ENCODE measurements at places on chromosomes 12 and 14. TPM values are rescaled to one million over a fixed set of nuclear protein-coding genes. Genes with fewer than 3 reads are reported as not detected.

DNA sequence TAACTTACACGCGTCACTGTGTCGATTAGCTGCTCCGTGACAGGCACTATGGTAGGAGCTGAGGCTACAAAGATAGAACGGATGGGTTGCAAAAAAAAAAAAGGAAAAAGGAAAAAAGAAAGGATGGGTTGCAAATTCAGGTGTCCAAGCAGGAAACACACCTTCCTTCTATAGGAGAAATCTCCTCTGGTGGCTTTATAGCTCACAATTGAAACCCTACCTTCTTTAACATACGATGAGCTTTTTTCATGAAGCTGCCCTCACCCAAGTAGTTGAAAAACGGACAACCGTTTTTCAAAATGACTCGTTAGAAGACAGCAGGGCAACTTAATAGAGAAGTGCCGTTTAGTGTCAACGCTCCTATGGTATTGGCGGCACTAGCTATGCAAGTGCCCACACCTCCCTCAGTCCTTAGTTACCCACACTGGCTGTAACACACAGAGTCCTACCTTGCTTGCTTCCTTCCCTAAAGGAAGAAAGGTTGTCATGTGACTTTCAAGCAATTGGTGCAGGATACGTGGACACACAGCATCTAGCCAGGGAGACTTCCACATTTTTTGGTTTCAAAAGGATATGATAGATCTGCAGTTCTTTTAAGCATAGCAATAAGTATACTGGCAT lies 682 bp upstream of the TRIP11 start:
- no peak for DNase-seq

- DNase-seq: no peak
These were observed 35.7 kb upstream of the MDM1 start for GRCh38 chr12:68367903-68368302.

DNA sequence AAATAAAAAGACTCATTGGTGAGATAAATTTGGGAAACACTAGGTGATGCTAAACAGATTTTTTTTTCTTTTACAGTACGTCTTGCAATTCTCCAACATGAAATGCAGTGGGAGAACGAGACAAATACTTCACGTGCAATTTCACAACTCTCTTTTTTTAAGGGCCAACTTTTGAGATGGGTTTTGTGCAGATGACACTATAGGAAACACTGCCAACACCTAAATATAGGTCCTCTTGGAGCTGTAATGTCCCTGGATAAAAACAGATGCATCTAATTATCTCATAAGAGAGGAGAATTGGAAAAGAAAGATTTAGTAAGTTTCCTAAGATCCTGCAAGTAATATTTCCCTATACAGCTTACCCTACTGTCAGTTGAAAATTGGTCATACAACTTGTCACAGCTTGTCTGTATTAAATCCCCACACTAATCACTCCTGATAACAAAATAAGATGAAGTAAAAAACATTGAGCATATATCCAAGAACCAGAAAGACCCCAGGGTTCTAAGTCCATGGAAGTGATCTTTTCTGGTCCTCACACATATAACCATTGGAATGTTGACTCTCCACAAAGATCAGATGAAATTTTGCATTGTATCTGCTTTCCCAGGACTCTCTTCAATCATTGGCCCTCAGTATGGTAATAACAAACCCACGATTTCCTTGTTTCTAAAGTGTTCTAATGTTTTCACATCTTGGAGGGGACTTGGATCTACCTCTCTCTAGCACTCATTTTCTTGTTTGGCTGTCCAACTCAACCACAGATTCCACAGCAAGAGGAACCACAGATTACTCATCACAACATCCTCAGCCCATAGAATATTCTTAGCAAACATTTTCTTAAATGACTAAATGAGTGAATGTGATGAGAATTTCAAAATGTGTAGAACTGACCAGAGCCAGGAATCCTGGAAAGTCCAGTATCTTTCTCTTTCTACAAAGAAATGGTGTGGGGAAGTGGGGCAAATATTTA lies 769.4 kb upstream of the USP15 start:
- DNase-seq: no peak

DNA sequence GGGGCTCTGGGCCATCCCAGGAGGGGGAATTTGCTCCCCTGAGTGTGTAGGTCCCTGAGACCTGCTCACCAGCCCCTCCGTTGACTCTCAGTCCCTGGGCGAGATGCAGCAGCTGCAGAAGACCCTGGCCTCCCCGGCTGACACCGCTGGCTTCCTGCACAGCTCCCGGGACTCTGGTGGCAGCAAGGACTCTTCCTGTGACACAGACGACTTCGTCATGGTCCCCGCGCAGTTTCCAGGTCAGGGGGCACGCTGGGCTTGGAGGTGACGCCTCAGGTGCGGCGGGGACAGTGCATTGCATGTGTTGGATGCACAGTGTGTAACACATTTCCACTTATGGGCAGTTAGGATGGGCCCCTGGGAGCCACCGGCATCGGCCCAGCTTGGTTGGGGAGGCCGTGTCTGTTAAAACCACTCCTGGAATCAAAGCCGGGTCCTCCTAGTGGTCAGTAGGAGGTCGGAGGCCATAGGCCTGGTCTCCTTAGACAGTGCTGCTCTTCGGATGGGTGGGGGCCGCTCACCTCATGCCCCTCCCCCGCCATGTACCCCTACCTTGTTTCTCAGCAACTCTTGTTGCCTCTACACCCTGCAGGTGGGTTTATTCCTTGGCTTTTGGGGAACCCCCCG lies 17.1 kb upstream of the PUS1 start:
- no peak for DNase-seq

DNA sequence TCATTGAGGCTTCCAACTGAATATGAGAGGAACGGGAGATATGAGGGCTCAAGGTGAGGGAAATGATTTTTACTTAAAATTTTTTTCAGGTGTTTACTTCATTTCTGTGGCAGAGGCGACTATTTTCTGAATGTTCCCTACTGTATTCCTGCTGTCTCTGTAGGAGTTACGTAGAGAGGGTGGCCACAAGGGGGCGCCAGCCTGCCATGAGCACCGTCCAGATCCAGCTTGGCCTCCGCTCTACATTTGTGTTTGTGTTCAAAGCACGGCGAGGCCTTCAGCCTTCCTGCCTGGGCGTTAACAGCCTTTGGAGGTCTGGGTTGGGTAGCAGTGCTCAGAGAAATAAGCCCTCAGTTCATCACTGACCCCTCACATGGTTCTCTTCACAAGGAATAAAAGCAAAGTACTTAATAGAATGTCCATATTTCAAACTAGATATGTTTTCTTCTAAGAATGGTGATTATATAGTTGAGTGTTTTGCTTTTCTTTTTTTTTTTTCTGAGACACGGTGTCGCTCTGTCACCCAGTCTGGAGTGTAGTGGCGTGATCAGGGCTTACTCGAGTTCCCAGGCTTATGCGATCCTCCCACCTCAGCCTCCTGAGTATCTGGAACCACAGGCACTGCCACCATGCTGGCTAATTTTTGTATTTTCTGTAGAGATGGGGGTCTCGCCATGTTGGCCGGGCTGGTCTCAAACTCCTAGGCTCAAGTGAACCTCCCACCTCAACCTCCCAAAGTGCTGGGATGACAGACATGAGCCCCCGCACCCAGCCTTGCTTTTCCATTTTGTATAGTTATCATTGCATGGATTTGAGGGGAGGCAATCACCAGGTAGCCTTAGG lies 22.3 kb downstream of the CKB start:
- DNase-seq: peak; percentile 54

GRCh38 chr12:83676781-83677295 lies 990.1 kb downstream of the TMTC2 start:
- DNase-seq: no peak

DNA sequence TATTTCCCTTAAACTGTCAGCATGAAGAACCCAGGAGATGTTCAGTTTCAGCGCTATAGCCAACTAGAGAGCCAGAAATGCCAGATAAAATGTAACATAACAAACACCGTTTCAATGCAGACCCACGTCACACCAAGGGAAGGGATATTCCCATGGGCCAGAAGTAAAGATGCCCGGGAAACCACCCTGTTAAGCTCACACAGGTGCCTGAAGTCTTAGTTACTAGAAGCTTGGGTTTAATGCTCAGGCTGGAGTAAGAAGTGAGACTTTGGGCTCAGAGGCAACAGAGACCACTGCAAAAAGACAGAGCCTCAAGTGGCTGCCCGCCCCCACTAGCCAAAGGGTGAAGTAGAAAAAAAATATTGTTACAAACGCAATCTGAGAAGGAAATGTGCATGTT lies 52.3 kb downstream of the SYNE3 start:
- DNase-seq: no peak

DNA sequence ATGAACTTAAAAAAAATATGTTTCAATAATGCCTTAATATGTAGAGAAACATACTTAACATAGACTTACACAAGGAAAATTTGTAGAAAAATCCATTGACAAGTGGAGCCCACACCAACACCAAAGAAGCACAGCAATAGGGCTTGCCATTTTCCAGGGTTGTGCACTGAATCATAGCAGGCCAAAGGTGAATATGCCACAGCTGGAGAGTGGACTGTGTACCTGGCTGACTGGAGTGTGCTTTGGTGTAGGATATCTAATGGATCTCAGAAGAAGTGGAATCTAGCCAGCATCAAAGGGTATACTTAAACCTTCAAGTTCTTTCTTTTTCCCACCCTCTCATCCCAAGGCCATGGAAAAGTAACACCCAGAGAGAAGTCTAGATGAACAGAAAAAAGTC lies 4.8 kb downstream of the RPL10L start:
- no peak for DNase-seq

GRCh38 chr14:90204516-90204915 lies 51.8 kb upstream of the PSMC1 start:
- no peak for DNase-seq

DNA sequence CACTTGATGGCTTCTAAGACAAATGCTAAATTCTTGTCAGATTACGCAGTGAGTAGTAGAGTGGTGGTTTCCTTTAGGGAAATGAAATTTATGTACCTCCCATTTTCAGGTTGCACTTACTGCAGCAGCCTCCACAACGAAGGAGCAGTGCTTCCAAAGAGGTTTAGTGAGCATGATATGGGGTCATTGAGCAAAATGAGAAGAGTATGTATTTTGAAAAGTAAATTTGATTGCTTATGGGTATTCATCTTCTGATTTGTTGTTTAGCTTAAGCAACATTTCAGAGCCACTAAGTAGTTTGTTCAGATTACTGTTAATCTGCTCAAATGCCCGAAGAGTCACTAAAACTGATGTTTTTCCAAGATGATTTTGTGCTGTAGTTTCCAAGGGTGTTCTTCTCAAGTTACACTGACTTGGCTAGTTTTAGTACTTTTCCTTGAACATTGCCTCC lies 493.6 kb downstream of the PCNX1 start:
- DNase-seq: peak; percentile 12

DNA sequence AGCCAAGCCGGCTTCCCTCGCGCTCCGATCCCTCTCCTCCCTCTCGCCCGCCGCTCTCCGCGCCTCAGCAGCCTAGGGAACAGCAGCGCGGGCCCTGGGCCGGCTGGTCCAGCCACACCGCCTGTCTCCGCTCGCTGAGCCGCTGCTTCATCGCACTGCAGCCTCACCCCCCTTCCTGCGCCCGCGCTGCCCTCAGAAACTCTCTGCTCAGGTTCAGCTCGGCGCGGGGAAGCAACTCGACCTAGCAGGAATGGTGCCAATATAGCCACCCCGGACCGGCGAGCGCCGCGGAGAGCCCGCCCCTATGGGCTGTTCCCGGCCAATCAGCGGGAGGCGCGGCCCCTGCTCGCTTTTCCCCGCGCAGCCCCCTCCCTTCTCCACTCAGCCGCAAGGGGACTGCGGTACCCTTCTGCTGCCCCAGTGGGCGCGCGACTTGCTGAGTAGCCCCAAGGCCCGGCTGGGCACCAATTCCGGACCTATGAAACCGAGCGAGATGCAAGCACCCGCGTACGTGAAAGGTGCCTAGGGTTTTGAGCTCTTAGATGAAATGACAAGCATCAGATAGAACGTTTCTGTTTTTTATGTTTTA lies at the start of gene ADAMTS20:
TSS of gene ADAMTS20 (minus strand) at position 233 of the 589 bp plus-strand sequence. CDS start 282 bp downstream, outside the sequence.
- DNase-seq: no peak

GRCh38 chr14:92641306-92641705 lies 107.1 kb downstream of the LGMN start:
- no peak for DNase-seq

- DNase-seq: no peak
These were observed 39.2 kb downstream of the CDK17 start for GRCh38 chr12:96361074-96361473.

GRCh38 chr12:29234552-29234951 lies 85.5 kb downstream of the FAR2 start:
- DNase-seq: no peak

DNA sequence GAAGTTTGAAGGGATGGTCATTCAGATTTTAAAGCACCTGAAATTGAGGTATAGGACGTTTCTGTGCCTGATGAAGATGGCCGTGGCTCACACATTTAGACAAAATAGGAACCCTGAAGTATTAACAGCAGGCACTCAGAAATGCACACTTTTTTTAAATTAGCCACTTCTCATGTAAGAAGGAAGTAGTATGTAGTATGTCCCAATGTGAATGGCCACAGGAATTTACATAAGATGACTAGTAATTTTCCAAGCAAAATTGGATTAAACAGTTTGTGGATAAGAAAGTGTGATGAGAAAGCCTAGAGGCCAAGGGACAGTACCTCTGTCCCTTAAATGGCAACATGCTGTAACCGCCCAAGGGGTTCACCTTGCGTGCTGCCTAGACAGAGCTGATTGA lies 1.8 kb upstream of the MIS18BP1 start:
- DNase-seq: no peak

DNA sequence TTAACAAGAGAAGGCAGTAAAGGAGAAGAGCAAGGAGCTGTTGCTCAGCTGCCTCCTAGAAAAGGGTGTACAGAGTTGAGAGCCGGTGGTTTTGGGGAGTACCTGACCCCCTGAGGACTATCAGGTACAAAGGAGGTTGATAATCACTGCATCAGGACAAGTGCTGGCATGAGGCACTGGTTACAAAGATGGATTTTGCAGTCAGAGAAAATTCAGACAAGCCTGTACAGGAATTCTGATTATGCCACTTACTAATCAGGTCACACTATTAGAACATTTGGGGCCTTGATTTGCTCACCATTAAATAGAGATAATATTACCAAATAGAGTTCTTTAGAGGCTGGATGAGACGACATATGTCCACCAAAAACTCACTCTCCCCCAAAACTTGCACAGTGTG lies 450.9 kb upstream of the TMPO start:
- no peak for DNase-seq

The CD4 gene
- not detected for total RNA-seq

The NEUROD4 gene
- not detected for total RNA-seq

The TMTC1 gene
- total RNA-seq: 1.2 TPM

The IL26 gene
- not detected for total RNA-seq

The PCED1B gene
- 1.9 TPM for total RNA-seq

The ESR2 gene
- 0.05 TPM for total RNA-seq

The DIO3 gene
- not detected for total RNA-seq

Measured in glomerular endothelial cell (primary cell).